ENCODE measurements at places on chromosomes 16 and 17.

- DNase-seq = no peak
Measured at GRCh38 chr16:29830774-29831173, 10.5 kb downstream of the MVP start.

GRCh38 chr16:9259914-9260608, 168.6 kb downstream of the HAPSTR1 start:
- DNase-seq = no peak

DNA sequence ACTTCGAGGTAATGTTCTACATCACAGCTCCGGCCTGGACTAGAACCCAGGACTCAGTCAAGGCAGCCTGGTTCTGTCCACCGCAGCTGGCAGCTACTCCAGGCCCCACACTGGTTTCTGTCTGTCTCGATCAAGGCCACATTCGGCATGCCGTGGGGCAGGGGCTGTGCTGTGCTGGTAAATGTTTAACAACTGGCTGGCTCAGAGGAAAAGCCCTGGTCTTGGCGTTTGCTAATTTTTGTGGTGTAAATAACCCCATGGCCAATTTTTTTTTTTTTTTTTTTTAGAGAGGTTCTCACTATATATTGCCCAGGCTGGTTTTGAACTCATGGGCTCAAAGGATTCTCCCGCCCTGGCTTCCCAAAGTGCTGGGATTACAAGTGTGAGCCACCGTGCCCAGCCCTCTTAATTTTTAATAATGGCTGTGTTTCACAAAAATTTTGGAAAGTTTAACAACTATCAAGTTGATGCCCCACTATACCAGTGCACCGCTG, 328 bp upstream of the DRC7 start:
- DNase-seq = no peak

DNA sequence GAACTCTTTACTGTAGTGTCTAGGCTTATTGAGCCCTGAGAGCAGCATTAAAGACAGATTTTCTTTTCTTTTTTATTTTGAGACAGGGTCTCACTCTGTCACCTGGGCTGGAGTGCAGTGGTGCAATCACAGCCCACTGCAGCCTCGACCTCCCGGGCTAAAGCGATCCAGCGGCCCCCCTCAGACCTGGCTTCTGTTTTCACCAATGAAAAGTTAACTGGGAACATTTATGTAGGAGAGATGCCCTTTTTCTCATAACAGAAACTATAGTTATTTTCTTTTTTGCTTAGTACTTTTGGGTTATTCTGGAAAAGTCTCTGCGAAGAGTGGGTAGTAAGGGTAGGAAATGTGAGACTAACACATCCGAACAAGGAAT, 1.5 kb downstream of the MAP1LC3B start:
- DNase-seq = no peak

DNA sequence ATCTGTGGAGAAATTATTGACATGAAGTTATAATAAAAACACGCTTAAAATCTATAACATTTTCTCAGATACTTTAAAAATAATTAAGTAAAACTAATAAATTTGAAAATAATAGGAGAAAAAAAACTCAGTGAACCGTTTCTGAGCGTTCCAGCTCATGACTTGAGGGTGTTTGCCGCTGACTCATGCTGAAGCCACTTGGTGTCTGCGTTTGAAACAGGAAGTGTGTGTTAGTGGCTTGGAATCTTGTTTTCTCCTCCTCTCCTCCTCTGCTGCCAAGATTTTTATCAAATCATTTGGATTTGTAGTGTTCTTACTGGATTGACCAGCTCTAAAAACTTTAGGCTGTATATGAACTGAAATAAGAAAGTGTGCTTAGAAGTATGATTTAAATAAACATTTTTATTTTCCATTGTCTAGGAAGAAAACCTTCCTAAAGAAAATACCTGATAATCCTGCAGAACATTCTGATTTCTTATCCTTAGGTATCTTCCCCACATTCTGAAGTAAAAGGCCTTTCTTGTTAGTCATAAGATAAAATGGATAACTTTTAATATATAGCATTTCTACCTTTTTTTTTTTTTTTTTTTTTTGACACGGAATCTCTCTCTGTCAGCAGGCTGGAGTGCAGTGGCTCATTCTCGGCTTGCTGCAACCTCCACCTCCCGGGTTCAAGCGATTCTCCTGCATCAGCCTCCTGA, 30.8 kb downstream of the USP10 start:
- peak; percentile 53 for DNase-seq
